ENCODE measurements at places on chromosomes 11 and 22.
A peak's percentile ranks its signal among the peaks of the same experiment; 100 is the strongest.

DNA sequence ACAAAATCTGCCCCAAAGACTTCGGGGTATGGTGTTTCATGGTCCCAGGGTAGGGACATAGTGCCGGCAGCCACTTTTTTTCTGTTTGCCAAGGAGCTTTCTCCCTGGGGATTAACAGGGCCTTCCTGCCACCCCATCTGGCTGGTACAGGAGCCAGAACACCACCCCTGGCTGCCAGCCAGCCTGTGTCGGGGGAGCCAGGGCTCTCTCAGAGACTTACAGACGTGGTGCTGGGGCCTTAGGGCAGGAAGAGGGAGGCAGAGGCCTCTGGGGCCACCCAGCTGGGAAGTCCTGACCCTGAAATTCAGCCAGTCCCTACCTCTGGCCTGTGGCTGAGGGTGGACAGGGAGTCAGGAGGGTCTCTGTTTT lies 52.4 kb upstream of the CDON start:
- DNase-seq = no peak

- no peak for DNase-seq
Measured at GRCh38 chr11:12182302-12182675, 71.9 kb downstream of the MICAL2 start.

DNA sequence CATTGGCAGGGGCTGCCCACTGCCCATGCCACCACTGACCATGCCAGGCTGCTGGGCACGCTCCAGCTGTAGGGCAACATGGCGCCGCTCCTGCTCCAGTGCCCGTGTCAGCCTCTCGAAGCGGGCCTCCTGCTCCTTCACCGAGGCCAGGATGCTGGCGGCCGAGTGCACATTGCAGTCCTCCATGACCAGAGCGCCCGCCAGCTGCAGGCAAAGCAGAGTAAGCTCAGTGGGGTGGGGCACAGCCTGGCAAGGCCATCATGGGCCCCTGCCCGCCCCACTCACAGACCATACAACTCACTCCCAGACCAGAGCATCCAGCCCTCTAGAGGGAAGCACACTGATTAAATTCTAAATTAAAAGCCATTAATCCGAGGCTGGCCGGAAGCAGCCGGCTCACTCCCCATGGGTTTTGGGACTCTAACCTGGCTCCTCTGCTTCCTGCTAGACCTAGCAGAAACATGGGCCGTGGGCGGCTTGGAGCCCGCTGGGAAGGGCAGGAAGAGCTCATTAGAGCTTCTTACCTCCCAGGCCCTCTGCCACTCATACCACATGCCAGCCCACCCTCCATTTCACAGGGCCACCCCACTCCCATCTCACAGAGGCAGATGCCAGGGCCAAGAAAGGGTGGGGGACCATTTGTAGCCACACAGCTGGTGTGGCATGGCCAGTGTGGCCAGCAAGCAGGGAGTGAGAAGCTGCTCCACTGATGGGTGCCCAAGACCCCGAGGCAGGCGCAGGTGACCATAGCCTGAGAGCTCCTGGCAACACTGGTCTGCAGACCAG lies 25.8 kb downstream of the ARVCF start:
- no peak for DNase-seq

- no peak for DNase-seq
Measured at GRCh38 chr11:44754876-44755555, 28.3 kb downstream of the TSPAN18 start.

DNA sequence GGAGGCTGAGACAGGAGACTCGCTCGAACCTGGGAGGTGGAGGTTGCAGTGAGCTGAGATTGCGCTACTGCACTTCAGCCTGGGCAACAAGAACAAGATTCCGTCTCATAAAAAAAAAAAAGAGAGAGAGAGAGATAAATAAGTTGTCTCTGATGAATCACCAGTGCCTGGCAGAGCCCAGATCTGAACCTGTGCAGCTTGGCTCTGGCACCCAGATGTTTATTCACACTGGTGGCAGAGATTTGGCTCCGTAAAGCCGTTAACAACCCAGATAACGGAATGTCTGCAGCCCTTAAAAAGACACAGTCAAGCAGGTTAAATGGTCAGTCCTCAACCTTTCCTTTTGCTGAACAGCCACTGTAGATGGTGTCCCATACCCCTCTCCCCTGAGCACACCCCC lies 33.5 kb upstream of the RTL6 start:
- no peak for DNase-seq

DNA sequence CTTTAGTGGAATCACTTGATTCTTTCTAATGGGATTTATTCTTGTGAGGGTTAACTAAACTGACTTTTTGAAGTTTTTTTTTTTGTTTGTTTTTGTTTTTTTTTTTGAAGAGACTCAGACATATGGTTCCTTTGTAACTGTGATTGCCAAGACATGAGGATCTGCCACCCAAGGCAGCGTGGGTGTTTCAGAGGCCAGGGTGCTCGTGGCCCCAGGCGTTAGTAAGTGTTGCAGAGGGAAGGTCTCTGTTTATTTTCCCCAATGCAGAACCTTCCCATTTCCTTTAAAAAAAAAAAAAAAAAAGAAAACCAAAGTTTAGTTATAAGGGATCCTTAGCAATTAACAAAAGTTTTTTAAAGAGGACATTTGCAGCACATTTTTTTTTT lies 94.8 kb downstream of the CTTN start:
- no peak for DNase-seq

DNA sequence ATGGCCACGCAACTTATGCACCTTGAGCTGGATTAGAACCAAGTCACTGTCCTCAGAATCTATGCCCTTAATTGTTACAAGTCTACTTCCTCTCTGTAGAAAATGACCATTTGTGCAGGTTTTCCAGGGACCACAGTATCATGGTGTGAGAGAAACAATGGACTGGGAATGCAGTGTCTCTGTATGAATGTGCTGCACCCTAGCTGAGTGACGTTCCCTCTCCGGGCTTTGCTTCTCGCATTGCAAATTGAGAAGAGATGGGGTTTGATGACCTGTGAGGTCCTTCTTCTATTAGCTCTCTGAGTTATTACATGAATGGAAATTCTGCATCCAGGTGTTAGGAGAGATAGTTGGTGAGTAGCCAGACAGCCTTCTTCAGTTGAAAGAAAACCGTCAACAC lies 1052.3 kb downstream of the NTM start:
- DNase-seq = no peak

GRCh38 chr22:19750507-19751490 lies 9.8 kb upstream of the TBX1 start:
- no peak for DNase-seq

GRCh38 chr11:85823816-85824215 lies 12.9 kb upstream of the SYTL2 start:
- DNase-seq = peak; percentile 88

- DNase-seq = no peak
Measured at GRCh38 chr11:105241136-105241535, 101.6 kb upstream of the CARD18 start.

- DNase-seq = peak; percentile 78
Measured at GRCh38 chr11:128470081-128470480, 117.3 kb downstream of the ETS1 start.

- DNase-seq = peak; percentile 85
Measured at GRCh38 chr11:118240999-118241763, 11.0 kb downstream of the MPZL3 start.
